ENCODE measurements at places on chromosomes 12 and 14.

- DNase-seq = no peak
Observed at GRCh38 chr14:68653108-68653507, 139.8 kb downstream of the ZFP36L1 start.

DNA sequence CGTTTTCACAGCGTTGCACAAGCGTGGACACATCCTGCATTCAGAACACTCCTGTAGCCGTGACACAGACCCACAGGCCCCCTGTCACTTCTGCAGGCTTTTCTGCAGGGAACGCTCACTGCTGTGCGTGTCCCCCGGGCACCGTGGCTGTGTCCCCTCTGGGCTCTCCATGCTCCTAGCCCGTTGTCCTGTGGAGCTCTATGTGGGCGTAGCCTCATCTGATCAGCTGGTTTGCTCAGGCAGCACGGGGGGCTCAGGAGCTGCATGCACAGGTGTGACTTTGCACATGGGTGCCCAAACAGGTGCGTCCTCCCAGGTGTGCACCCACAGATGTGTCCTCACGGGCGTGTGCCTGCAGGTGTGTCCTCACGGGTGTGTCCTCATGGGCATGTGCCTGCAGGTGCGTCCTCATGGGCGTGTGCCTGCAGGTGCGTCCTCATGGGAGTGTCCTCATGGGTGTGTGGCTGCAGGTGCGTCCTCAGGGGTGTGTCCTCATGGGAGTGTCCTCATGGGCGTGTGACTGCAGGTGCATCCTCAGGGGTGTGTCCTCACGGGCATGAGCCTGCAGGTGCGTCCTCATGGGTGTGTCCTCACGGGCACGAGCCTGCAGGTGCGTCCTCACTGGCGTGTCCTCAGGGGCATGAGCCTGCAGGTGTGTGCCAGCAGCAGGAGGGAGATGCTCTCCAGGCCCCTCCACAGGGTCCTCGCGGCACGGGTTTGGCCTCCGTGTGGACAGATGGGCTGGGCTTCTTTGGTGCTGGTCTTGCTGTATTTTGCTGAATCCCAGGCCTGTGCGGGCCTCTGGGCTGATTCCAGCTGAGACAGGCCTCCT, 17.5 kb downstream of the MTA1 start:
- no peak for DNase-seq

DNA sequence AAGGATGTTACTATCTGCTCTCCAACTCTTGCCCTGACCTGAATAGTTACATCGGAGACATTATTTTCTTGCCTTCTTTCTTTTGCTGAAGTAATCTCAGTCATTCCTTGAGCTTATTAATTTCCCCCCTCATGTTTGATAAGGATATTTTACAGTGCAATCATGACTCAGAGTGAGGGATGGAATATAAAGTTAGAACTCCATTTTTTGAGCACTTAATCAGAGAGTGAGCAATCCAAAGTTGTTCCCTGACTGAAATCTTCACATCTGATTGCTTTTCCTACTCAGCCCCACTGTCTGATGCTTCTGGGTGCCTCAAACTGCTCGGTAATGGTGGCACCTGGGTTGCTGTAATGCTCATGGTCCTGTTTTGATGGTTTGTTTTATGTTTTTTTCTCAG, 142.7 kb upstream of the SEL1L start:
- DNase-seq = no peak

DNA sequence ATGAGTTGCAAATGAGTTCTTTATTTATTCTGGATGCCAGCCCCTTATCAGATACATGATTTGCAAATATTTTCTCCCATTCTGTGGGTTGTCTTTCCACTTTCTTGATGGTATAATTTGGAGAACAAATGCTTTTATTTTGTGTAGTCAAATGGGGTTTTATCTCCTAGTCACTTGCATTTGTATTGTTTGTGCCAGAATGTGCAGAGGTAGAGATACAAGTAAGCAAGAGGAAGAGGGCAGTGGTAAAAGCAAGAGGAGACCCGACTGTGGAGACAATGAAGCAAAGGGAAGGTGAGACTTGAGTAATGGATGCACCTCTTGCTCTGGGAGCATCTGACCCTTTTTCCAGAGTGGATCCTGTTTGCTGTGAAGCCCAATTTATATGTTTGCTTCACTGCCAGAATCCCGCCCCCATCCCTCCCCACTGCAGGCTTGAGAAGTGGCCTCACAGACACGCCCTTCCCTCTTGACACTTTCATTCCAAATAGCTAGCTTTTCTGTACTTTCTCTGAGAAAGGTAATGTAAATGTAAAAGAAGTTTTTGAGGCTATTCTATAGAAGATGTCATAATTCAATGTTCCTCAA, 786 bp upstream of the PFKM start:
- no peak for DNase-seq

GRCh38 chr12:234019-234418, 20.1 kb upstream of the SLC6A12 start:
- DNase-seq = no peak

- DNase-seq = peak; percentile 60
Observed at GRCh38 chr12:48925304-48926011, at the start of gene FKBP11. Gene FKBP11 (minus strand): TSS chr12:48925492. CDS start chr12:48925428, 64 bp downstream.

GRCh38 chr12:15719230-15719629, 70.0 kb downstream of the EPS8 start:
- no peak for DNase-seq

DNA sequence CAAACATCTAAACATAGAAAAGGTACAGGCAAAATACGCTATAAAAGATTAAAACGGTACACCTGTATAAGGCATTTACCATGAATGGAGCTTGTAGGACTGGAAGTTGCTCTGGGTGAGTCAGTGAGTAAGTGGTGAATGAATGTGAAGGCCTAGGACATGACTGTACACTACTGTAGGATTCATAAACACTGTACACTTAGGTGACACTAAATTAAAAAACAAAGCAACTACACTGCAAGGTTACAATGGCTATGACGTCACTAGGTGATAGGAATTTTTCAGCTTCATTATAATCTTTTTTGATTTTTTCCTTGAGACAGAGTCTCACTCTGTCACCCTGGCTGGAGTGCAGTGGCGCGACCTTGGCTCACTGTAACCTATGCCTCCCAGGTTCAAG, 269.2 kb downstream of the KSR2 start:
- DNase-seq = no peak

DNA sequence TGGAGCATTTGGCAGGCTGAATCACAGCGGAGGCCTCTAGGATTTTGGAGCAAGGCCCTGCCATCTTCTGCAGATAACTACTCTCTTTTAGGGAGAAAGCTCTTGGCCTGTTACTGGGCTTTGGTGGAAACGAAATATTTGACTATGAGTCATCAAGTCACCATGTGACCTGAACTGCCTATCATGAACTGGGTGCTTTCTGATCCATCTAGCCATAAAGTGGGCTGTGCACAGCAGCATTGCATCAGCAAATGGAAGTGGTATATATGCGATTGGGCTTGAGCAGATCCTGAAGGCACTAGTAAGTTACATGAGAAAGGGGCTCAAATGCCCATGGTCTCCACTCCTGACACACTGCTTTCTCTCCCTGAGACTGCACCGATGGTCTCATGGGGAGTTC, 21.1 kb downstream of the GYS2 start:
- no peak for DNase-seq

GRCh38 chr12:24197532-24197931, 248.1 kb upstream of the SOX5 start:
- no peak for DNase-seq

DNA sequence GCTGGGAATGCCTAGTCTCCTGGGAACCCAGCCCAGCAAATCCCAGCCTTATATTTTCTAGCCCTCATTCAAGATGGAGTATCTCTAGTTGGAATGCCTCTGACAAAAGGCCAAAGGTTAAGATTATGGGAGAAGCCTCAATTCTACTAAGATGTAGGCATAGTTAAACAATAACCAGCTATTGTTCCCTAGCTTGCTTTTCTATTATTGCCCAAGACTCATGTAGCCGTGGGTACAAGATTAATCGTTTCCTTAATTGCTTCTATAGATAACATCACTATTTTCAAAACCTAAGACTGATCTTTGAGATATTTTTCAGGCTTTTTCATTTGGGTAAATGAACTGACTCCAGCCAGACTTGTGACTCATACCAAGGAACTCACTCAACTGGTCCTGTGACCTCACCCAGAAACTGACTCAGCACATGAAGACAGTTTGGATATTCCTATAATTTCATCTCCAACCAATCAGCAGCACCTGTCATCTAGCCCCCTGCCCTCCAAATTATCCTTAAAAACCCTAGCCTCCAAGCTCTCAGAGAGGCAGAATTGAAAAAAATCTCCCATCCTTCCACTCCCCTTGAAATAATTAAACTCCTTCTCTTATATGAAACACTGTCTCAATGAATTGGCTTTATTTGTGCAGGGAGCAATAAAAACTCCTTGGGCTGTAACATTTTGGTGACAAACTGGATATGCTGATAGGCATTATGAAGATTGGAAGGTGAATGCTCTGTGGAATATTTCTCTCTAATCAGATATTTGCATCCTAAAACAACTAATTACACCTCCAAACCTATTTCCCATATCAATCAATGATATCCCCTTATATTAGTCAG, 589.0 kb downstream of the C12orf50 start:
- DNase-seq = no peak

- DNase-seq = no peak
Observed at GRCh38 chr12:122799641-122800243, 25.4 kb downstream of the CCDC62 start.

GRCh38 chr12:101230547-101230946, 20.5 kb upstream of the SLC5A8 start:
- no peak for DNase-seq

DNA sequence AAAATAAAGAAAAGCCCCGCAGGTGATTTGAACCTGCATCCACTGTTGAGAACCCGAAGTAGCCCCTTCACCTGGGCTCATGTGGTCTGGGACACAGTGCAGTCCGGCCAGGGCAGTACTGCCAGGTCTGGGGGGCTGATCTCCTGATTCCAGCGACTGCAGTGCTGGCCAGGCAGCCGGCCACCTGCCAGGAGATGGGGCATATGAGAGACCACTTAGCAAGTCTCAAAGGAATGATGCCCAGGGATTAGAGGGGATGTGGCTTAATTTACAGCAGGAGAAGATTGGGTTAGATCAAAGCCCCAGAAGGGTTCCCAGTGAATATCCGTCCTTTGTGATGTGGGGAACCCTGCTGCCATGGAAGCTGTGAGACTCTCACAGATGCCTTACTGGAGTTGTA, 113.3 kb downstream of the PRMT8 start:
- DNase-seq = no peak

DNA sequence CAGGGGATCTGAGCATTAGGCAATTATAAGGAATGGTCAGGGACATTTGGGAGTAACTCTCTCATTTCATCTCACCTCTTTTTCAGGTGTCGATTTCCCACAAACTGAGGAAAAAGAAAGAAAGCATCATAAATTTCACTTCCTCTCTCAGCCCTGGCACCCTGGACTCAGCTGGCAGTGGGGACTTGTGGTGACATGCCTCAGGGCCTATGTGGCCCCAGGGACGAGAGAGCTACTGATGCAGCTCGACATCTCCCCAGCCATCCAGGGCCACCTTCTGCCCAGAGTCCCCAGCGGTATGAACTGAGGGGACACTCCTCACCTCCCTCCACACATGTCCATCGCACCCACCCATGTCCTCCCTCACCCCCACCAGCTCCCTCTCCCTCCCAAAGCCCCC, 11.7 kb downstream of the TNFRSF1A start:
- DNase-seq = no peak

Data from MM.1S (cell line).